ENCODE measurements at places on chromosomes 2 and 18.

DNA sequence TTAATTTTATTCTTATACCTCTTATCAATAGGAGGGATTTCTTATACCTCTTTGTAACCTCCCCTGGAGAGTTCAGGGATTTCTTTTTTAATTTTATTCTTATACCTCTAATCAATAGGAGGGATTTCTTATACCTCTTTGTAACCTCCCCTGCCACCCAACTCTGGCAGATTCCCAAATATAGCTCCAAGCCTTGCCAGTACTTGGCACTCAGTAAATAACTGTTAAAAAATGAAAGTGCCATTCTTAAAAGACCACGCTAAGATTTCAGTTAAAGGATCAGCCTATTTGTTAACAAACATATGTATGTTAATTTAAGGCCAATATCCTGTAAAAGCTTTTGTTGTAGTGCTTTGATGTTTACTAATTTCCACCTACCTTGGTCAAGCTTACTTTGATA is 4.8 kb downstream of the RNF149 start:
- DNase-seq, result no peak

- no peak for DNase-seq
Observed at GRCh38 chr2:33521791-33522281, 45.4 kb downstream of the RASGRP3 start.

- DNase-seq, result no peak
Observed at GRCh38 chr2:149152469-149152953, 114.0 kb downstream of the LYPD6B start.

GRCh38 chr18:56574861-56575260 is 63.5 kb downstream of the TXNL1 start:
- no peak for DNase-seq

DNA sequence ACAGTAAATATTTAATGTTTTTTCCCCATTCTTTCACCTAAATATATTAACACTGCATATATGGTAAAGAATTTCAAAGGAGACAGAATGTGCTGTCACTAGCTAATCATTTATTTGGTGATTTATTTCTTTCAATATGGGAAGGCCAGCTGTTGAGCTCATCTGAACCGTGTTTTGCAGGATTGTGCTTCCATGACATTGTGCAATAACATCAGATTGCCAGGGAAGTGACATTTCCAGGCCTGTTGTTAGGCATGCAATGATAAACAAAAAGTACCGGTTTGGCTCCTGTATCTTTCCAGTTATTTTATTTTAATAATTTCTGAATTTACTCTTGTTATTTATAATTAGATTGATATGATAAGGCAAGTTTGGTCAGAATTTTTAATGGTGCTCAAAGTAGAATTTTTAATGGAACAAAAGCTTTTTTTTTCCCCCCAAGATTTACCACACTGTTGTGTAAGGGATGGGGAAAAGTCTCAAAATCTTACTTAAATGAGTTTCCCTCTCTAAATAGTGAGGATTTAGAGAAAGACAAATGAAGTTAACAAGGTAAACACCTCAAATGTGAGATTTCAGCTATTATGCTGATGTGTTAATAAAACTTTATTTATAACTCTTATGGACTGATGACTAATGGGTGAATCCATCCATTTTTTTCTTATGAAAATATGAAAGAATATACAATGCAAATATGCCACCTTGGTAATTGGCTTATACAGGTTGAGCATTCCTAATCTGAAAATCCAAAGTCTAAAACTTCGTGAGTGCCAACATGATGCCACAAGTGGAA is 52.7 kb downstream of the MALT1 start:
- no peak for DNase-seq

DNA sequence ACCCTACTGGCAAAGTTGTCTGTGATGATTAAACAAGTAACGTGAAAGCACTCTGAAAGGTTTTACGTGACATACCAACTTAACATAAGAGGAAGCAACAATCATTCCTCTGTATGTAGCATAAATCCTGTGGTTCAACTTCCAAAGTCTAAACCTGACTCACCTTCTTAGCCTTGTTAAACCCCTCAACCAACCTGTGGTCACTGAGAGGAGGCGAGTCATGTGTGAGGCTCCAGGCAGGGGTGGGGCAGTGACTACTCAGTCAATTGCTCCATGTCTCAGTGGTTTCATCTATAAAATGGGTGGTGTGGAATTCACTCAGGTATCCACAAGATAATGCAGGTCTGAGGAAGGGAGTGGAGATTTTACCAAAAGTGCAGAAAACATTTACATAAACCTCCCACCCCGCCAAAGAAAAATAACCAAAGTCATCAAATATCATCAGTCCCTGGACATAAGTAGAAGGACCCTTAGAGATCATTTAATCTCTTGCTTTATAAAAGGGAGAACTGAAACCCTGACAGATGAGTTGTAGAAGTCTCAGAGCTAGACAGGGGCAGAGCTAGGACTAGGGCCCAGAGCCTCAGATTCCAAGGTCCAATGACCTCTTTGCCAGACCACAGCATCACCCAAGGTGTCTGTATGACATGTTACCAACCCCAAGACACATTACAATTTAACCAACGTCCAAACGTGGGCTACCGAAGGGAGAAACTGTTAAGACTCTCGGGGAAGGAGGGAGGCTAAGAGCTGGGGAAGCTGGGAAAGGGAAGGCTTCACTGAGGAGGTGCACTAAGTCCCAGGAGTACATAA is 3.7 kb upstream of the PCBP1 start:
- peak; percentile 34 for DNase-seq

- DNase-seq, result no peak
Observed at GRCh38 chr2:46308081-46308480, 10.9 kb downstream of the EPAS1 start.

DNA sequence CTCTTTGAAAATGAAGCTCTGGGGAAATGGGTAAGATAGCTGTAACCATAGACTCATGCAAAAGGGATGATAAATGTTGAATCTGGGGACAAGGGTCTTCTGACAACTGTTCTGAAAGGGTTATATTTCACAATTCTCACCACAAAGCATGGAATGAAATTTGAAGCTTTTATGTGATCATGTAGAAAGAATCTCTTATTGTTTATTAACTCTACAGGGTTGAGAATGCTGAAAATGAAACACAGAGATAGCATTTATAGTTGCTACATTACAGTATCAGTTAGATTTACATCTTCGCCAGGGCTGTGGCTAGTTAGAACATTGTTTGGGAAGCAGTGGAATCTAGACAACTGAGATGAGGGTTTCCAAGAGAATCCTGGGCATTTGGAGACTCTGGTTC is 97.4 kb upstream of the LHCGR start:
- DNase-seq, result no peak

DNA sequence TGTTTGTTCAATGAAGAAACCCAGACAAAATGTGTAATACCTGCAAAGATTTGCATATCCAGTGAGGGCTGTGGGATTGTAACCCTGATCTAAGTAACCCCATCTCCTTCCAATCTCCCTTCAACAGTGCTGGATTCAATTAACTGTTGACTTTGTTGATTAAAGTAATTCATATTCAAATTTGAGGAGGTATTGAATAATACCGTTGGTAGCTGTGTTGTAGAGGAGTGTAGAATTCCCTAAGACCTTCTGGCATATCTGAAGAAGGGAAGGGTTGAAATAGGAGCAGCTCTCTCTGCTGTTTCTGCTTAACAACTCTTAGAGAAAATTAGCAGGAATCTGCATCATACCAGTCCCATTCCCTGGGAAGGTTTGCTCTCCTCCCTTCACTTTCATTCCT is 28.2 kb downstream of the MAIP1 start:
- no peak for DNase-seq

DNA sequence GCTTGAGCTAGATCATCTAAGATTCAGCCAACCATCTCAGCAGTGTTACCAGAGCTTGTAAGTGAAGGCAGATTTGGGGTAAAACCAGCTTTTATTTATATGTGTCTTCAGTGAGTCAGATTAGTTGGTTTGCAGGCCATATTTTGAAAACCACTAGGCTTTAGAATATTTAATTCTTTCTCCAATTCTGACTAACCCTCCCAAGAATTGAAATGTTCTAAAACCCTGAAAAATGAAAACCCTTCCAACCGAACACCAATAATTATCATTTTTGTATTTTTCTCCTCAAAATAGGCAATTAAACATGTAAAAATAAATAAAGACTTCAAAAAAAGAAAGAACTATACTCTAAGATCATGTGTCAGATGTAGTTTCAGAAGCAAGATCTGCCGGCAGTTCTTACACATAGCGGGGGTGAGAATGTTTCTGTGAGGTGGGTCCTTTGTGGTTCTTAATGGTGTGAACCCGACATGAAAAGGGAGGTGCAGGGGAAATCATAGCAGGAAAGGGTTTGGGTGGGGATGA is 14.2 kb downstream of the PLEK start:
- DNase-seq, result no peak

DNA sequence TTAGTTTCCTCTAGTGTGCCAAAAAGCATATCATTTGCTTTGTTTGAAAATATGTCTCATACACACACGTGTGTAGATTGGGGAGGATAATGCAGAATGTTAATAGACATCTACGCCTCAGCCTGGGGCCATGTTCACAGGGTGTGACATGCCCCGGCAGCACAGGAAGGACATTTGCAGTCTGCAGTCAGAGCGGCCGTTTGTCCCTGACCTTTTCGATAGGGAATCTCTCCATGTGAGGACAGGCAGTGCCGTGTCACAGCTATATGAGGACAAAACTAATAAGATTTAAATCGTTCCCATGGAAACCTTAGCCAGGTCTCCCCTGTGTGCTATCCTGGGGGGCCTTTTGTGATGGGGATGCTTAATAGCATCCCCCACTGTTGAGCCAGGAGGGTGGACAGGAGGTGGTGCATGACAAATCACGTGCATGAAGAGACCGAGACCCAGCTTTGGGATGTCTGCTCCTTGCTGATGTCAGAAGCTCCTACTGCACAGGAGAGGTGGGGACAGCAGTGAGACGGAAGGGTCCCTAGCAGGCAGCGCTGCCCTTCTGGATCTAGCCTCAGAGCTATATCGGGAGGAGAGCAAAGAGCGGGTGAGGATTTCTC is 100.6 kb downstream of the RNF144A start:
- DNase-seq, result no peak

DNA sequence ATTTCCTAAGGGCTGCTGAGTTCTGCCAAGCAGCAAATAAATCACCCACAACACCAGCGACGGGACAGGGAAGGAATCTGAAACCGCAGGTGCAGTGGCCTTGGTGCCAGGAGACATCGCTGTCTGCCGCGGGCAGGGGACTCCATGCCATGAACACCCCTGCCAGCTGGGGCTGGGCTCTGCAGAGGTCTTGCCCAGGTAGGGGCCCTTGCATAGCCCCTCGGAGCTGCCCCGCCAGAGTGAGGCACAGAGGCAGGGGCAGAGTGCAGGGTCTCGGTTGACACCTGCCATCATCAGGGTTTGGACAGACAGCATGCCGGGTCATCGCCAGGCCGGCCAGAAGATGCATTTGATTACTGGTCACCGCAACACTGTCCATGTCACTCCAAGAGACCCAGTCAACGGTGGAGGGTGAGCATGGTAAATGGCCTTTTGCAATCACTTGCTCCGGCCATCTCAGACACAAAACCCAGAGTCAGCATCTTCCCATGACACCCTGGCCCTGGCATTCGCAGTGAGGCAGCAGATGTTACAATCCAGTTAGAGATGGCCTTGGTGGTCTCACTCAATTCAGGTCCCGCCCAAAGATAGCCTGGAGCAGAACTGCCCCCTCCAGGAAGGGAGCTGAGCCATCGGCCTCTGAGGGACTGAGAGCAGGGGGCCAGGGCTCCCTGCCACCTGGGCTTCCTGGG is 255.4 kb downstream of the NDUFA10 start:
- DNase-seq, result no peak

DNA sequence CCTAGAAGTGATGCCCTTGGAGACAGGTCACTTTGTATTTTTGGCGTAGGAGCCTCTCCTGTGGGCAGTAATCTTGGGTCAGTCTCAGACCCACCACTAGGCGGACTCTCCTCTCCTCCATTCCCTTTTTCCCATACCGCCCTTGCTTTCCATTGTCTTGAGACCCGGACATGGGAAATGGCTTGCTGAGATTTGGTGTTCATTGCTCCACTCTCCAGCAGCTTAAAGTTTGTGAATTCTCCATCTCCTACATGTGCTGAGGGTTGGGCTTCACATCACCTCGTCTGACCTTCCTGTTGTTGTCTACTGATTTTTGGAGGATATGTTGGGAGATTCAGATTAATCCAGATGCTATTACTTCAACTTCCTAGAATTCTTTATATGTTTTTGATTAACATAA is 159.2 kb upstream of the RAB12 start:
- no peak for DNase-seq

GRCh38 chr2:58414506-58414905 is 173.4 kb upstream of the FANCL start:
- no peak for DNase-seq

DNA sequence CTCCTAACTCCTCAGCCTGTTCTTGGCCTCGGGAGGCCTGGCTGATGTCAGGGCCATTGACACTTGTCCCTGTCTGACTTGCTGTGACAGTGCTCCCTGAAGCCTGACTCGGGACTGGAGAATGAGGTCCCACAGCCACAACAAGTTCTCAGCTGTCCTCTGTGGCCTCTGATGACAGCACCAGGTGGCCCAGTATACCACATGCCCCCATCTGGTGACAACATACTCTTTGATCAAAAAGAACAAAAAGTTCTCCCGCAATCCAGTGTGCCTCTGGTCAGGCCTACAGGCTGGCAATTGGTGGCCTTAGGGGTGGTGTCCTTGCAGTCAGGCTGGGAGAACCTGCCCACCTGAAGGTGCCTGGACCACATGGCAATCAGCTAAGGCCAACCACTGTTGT is 102.6 kb downstream of the SEPTIN10 start:
- no peak for DNase-seq

DNA sequence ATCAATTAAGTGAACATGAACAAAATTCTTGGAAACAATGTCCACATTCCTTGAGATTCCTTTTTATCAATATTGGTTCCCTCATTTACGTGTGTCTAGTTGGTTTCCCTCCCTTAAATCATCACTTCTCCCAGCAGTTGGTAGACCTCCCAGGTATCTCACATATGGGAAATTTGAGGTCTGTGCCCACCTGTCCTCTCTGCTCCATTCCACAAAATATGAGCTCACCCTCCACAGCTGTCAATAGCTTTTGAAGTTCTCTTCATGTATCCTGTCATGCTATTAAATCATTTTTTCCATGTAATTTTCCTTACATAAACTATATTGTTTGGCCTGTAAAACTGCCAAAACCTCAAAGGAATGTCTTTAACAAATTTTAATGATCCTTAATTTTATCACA is 992.2 kb upstream of the ACVR2A start:
- DNase-seq, result no peak

GRCh38 chr2:239596792-239597191 is 196.0 kb upstream of the HDAC4 start:
- no peak for DNase-seq

GRCh38 chr2:181228661-181229060 is 228.5 kb upstream of the ITGA4 start:
- no peak for DNase-seq

DNA sequence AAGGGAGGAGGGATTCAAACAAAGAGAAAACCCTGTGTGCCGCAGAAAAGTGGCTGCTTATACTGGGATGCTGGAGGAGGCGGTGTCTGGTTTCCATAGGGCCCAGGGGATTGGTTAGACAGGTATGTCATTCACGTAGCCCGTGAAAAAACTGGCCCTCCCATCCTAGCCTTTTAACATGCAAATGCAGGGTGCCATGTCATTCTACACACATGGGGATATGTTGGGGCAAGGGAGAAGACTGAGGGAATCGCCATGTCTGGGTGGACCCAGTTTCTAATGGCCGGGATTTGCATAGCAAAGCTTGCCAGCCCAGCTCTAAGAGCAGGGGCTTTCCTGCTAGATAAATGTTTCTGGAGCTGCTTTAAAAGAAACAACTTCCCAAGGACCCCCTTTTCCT is 8.2 kb upstream of the RNU2-63P start:
- DNase-seq, result no peak

All from hematopoietic multipotent progenitor cell treated with erythropoietin and hydrocortisone succinate and interleukin-3 and kit ligand, for 17 days (in vitro differentiated cells).